ENCODE measurements at places on chromosomes 2 and 18.

- peak; percentile 44 for DNase-seq
Observed at GRCh38 chr18:46452820-46453219, 204.2 kb downstream of the LOXHD1 start.

DNA sequence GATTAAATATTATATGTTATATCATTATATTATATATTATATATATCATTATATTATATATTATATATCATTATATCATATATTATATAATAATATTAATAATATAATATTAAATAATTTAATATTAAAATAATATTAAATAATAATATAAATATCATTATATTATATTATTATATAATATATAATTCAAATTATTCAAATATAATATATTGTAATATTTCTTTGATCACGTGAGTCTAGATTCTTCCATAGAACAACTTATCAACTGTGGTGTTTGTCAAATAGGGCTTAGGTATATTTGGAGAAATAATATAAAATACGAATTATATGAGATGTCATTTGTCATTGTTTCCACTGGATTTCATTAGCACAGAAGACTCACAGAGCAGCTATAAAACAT, 77.3 kb downstream of the SPHKAP start:
- no peak for DNase-seq

- DNase-seq, result no peak
Observed at GRCh38 chr2:43541165-43541564, 54.7 kb downstream of the THADA start.

- no peak for DNase-seq
Observed at GRCh38 chr2:174761837-174762236, 2.4 kb downstream of the CHRNA1 start.

DNA sequence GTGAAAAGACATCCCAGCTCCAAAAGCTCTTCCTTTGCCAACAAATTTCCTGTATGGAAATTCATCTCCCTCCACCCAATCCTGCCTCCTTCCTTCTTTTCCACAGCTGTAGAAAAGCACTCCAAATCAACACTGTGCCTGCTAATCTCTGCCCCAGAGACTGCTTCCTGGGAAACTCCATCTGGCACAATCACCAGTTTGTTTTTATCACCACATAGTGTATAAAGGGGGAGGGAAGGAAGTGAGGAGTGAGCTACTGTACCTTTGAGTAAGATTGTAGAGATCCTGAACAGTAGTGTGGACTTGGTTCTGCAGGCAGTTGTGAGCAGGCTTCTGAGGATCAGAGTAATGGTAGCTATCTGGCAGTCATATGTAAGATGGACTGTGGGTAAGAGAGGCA, 14.7 kb upstream of the FAM237A start:
- DNase-seq, result no peak

DNA sequence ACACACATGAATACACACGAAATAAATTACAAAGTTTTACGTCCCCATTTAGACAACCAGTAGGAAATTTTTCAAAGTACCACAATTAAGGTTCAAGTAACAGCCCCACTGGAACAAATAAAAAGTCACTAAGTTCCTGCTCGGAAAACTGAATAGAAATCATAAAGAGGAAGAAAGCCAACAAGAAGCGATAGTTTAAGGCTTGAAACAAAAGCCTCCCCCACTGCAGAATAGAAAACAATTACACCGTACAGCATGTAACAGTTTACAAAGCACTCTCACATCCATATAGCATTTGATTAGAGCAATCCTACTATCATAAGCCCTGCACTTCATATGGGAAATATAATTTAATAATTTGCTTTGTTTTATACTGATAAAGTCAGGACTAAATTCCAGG, 15.5 kb downstream of the KLF7 start:
- DNase-seq, result no peak
